Colonic mucosa (tissue), 4 donors: ENCODE measurements at places on chromosomes 3 and 15. TPM values are rescaled to one million over a fixed set of nuclear protein-coding genes. Genes with fewer than 3 reads are reported as not detected.

Gene CHST2
- total RNA-seq: 1.8 TPM

GRCh38 chr15:25709437-25710159 lies 153.5 kb downstream of the ATP10A start:
- H3K27ac ChIP-seq: no peak overlapping the region
- H3K4me3 ChIP-seq: no peak overlapping the region
- no peak for DNase-seq
- H3K36me3 ChIP-seq: no peaks in the 10 kb centered on the region

DNA sequence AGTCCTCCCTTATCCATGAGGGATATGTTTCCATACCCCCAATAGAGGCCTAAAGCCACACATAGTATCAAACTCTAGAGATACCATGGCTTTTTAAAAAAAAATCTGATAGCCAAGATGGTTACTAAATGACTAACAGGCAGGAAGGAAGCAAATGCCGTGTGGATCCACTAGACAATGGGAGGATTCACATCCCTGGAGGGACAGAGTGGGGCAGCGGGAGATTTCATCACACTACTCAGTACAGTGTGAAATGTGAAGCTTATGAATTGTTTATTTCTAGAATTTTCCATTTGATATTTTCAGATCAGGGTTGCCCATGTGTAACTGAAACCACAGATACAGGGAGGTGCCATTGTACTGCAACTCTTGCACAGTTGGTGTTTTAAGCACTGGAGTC lies 826.6 kb downstream of the SQOR start:
- H3K4me3 ChIP-seq: no peak overlapping the region
- no peak overlapping the region for H3K27ac ChIP-seq
- no peaks in the 10 kb centered on the region for H3K36me3 ChIP-seq

GRCh38 chr3:152843955-152844354 lies 9.0 kb downstream of the P2RY1 start:
- DNase-seq: no peak
- no peaks in the 10 kb centered on the region for H3K36me3 ChIP-seq
- H3K27me3 ChIP-seq: no peaks in the 10 kb centered on the region
- H3K4me3 ChIP-seq: no peak overlapping the region
- peak overlapping the region; percentile 33 for H3K27ac ChIP-seq
- no peaks in the 10 kb centered on the region for H3K4me1 ChIP-seq
